ENCODE measurements at places on chromosomes 6 and 20.

- DNase-seq = no peak
These were observed 113.7 kb upstream of the PDE10A start for GRCh38 chr6:165776691-165777090.

DNA sequence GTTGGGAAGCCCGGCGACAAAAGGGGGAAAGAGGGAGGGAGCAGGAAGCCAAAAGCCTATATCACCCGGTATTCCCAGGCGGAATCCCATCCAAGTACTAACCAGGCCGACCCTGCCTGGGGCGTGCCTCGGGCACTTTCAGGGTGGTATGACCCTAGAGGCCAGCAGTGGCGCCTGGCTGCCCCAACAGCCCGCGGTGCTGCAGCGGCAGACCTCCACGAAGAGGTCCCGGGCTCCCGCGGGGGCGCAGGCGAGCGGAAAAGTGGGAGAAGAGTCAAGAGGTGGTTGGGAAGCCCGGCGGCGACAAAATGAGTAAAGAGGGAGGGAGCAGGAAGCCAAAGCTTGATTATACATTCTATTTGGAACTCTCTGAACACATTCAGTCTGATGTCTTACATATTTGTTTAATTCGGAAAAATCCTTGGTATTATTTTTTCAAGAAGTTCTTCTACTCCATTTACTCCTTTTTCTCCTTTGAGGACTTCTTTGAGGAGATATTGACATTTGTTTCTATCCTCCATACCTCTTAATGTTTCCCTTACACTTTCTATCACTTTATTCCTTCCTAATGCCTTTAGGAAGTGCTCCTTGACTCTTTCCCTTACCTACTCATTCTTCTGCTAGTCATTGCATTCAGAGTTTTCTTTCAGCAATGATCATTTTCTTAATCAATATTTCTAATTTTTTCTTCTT is 11.5 kb downstream of the TREML4 start:
- no peak for DNase-seq

DNA sequence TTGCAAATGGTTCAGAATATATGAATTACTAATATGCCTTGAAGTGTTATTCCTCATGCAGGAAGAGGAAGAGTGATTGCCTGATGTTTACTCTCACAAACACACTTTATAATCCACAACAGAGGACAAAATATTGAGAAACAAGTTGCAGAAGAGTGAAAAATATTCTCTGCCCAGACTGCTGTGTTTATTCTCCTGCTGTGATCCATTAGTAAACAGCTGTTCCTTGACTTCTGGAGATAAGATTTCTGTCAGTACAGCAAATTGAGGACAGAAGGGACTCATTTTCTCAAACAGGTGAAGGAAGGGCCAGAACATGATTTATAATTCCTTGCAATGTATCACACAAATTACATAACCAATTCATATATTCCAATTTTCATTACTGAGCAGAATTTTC is 148.0 kb downstream of the EPM2A start:
- no peak for DNase-seq

DNA sequence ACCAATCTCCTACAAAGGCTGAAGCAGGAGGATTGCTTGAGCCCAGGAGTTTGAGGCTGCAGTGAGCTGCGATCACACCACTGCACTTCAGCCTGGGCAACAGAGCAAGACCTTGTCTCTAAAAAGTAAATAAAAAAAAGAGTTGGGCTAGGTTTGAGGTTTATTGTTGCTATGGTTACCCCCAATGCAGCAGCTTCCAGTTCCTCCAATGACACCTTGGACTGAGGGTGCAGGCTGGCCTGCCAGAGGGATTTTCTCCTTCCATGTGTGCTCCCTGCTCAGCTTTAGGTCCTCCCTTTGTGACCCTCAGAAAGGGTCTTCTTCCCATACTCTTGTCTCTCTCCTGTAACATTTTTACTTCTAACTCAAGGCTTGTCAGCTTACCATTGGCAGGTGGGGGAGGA is 10.6 kb upstream of the TBC1D20 start:
- DNase-seq = no peak

DNA sequence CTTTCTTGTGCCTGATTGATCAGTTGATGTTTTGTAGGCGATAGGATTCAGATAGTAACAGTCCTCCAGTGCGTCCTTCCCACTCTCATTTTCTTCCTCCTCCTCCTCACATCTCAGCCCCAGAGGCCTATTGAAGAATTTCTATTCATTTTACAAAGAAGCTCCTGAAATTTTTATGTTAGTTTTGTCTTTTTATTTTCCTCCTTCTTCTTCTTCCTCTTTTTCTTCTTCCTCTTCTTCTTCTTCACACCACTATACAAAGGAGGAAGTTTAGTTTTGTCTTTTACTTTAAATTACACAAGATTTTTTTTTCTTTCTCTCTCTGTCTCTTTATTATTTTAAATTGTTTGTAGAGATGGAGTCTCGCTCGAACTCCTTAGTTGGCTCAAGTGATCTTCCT is 19.1 kb downstream of the BTN2A1 start:
- no peak for DNase-seq

- DNase-seq = no peak
These were observed 33.3 kb upstream of the ARMH2 start for GRCh38 chr6:24831771-24832716.

All from HCEC 1CT (cell line).